Spinal cord (tissue), 10 donors: ENCODE measurements at places on chromosomes 2 and 18. TPM values are rescaled to one million over a fixed set of nuclear protein-coding genes. Genes with fewer than 3 reads are reported as not detected.

GRCh38 chr2:30784682-30785081, 22.6 kb downstream of the CAPN13 start:
- no peaks in the 10 kb centered on the region for H3K36me3 ChIP-seq
- H3K4me1 ChIP-seq, result no peaks in the 10 kb centered on the region
- no peak overlapping the region for H3K27ac ChIP-seq
- no peak for DNase-seq
- H3K27me3 ChIP-seq, result no peaks in the 10 kb centered on the region

DNA sequence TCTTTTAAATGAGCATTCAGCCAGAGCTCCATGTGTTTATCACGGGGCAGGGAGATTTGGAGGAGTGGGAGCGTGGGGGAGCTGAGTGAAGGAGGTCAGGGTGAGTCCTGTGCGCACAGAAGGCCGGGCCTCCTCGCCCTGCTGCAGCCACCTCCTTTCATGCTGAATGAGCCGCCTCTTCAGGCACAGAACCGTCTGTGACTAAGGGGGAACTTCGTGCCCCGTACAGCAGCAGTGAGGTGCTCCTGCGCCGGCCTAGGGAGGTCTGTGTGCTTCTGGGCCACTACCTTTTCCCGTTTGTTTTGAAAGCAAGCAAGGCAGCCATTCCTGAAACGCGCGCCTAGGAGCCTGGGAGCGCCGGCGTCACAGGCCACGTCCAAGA, 27.1 kb upstream of the ZNF516 start:
- no peak overlapping the region for H3K4me3 ChIP-seq
- H3K27ac ChIP-seq, result peak overlapping the region; percentile 75
- H3K27me3 ChIP-seq, result peaks cover 7% of the 10 kb centered on the region
- no peak for DNase-seq
- H3K36me3 ChIP-seq, result no peaks in the 10 kb centered on the region

The PTPRN gene
- total RNA-seq, result 12.6 TPM

The MTLN gene
- total RNA-seq, result 57.6 TPM

DNA sequence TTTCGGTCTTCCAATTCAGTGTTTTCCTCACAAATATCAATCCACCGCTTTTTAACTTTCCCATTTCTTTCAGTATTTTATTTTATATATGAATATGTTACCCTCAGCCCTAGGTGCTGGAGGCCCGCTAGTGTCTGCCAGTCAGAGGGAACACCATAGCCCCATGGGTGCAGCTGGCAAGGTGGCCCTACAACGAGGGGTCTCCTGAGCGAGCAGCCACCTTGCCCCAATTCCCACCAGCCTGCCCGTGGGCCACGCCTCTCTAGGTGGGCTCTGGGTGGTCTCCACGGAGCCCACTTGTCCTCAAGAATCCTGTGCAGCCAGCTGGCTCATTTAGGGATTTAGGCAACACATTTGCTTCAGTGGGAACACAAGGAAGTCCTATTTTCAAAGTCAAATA, 72.5 kb upstream of the RGPD5 start:
- DNase-seq, result no peak
- H3K36me3 ChIP-seq, result no peaks in the 10 kb centered on the region
- H3K27ac ChIP-seq, result no peak overlapping the region
- H3K4me1 ChIP-seq, result peaks cover 15% of the 10 kb centered on the region
- H3K27me3 ChIP-seq, result no peaks in the 10 kb centered on the region

- no peaks in the 10 kb centered on the region for H3K36me3 ChIP-seq
- H3K4me1 ChIP-seq, result no peaks in the 10 kb centered on the region
- DNase-seq, result no peak
- H3K27ac ChIP-seq, result no peak overlapping the region
- H3K4me3 ChIP-seq, result no peak overlapping the region
Measured at GRCh38 chr18:8506251-8507049, 102.8 kb upstream of the RAB12 start.

DNA sequence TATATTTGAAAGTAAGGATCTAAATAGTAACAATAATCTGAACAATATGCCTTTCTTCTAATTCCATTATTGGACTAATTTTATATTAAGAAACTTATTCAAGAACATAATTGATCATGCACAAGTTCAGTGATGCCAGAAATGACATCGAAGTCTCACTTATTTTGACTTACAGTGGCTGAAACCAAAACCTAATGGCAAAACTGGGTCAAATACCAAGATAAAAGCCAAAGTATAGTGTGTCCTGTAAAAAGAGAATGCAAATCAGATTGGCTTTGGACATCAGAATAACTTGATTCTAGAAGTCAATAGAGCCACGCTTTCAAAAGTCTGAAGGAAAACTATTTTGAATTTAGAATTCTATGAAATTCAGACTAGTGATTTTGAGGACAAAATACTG, 137.2 kb downstream of the FTCDNL1 start:
- H3K36me3 ChIP-seq, result no peaks in the 10 kb centered on the region
- no peak for DNase-seq
- no peak overlapping the region for H3K4me3 ChIP-seq
- H3K4me1 ChIP-seq, result no peaks in the 10 kb centered on the region

DNA sequence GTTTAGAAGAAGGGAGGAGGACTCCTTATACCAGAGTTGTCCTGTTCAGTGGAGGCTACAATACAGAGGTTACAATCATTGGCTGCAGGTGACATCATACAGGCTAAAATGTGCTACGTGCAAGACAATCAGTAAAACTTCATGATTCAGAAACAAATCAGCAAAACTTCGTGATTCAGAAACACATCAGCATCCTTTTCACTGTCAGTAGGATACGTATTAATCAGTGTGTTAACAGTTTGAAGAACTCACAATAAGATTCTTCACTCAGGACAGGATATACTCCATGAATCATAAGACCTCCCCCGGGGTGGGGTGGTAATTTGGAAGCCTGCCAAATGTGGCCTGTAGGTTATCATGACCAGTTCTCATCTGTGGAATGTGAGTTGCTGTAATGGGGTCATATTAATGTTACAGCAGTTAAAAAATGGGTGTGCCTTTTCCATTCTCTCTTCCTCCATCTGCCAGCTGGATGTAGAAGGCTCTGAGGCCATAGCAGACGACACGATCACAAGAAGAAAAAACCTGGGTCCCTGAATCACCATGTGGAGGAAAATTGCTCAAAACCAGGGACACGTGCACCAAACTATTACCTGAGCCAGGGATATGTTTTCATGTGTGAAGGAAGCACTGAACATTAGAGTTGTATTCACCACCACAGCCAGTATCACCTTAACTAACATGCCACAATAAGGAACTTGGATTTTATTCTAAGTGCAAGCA, 134.8 kb upstream of the CREB1 start:
- DNase-seq, result no peak
- H3K4me3 ChIP-seq, result no peak overlapping the region
- no peak overlapping the region for H3K27ac ChIP-seq
- no peaks in the 10 kb centered on the region for H3K4me1 ChIP-seq
- no peaks in the 10 kb centered on the region for H3K27me3 ChIP-seq

- H3K27me3 ChIP-seq, result no peaks in the 10 kb centered on the region
- no peaks in the 10 kb centered on the region for H3K36me3 ChIP-seq
- H3K27ac ChIP-seq, result no peak overlapping the region
- DNase-seq, result no peak
- H3K4me1 ChIP-seq, result no peaks in the 10 kb centered on the region
- no peak overlapping the region for H3K4me3 ChIP-seq
Measured at GRCh38 chr2:79235135-79235534, 75.6 kb upstream of the REG3A start.
